ENCODE measurements at places on chromosomes 3 and 15.

DNA sequence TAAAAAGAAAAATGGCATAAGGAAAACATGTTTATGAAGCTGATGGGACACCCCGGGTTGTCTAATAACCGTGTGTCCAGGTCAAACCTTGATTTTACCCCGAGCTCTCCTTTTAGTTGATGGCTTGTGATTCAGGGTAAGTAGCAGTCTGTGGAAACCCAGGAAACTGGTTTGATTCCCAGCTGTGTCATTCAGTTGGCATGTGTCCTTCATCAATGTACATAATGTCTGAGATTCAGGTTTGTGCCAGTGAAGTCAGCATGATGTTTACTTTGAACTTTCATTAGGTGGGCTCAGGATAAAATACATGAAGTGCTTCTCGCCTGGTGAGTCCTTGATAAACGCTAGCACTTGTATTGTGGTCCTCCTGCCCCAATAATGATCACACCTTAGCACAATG, 4.3 kb upstream of the COPG1 start:
- DNase-seq: no peak

- no peak for DNase-seq
Observed at GRCh38 chr15:52082197-52083036, 30.2 kb downstream of the BCL2L10 start.

GRCh38 chr3:131341761-131342160, 39.8 kb upstream of the NUDT16 start:
- DNase-seq: no peak

- DNase-seq: no peak
Observed at GRCh38 chr15:44038755-44039191, 156.3 kb downstream of the FRMD5 start.

Data from CD4-positive, alpha-beta T cell treated with Interferon alpha-2 for 1 hour (primary cell).